ENCODE measurements at places on chromosomes 7 and 10.

DNA sequence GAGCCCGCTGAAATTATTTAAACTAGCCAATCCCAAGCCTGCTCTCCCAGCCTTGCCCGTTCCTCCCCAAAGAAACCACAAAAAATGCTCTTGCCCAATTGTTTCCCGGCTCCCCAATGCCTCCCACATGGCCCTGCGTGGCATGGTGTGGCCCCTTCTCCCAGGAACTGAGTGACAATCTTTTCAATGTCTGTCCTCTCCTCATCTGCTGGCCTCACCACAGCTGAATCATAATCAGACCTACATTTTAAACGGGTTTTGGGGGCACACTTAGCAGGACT lies 201.5 kb downstream of the PRPF18 start:
- DNase-seq: no peak

GRCh38 chr10:59944339-59944935 lies 38.1 kb upstream of the CCDC6 start:
- DNase-seq: no peak

DNA sequence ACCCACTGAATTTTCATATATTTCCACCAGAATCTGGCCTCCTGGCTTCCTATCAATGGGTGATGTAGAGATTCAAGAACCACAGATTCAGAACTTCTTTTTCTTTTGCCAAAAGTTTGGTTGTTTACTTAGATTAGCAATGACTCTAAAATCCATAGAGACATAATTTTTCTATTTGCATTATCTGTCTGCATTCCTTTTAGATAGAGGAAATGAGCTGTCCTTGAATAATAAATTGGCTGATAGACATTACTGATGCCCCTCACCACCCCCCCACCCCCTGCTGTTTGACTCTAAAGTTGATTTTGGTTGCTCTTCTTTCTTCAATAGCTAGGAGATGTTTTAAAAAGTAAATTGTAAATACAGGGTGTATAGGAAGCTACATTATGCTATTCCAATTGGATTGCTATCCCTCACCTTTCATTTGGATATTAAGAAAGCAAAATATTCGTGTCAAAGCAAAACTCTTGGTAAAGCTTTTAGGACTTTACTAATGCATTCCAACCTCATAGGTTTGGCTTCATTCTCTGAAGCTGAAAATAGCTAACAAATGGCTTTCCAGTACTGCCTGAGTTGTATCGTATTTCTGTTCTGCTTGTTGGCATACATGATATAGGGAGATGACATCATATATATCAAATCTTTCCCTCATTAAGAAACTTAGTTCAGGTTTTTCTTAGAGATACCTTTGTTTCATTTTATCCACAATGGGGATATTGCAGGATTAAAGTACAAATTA lies 606.0 kb downstream of the ARL4A start:
- no peak for DNase-seq

DNA sequence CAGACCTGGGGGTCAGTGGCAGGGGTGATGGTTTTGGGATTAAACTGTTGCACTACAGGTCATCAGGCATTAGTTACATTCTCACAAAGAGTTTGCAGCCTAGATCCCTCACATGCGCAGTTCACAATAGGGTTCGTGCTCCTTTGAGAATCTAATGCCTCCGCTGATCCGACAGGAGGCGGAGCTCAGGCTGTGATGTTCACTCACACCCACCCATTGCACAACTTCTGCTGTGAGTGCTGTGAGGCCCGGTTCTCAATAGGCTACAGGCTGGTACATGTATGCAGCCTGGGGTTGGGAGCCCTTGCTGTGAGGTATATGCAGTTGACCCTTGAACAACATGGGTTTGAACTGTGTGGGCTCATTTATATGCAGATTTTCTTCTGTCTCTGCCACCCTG lies 416.4 kb downstream of the GFRA1 start:
- DNase-seq: no peak

DNA sequence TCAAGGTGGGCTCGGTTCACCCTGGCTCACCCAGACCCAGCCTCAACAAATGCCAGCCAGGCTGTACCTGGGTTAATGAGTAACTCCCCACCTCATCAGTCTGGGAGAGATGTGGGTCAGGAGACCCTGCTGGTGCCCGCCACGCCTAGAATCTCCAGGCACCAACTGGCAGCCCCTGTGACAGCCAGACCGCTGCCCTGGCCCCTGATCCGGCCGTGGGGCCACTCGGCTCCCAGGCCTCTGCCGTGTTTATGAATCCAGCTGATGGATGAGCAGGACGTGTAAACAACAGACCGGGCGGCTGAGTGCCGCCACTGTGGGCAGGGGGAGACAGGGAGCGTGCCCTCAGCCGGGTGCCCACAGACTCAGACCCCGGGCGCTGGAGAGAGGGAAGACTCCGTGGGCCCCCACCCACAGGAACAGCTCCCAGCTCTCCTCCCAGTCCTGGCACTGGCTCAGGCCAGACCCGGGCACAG lies 34.0 kb upstream of the PDGFA start:
- no peak for DNase-seq

DNA sequence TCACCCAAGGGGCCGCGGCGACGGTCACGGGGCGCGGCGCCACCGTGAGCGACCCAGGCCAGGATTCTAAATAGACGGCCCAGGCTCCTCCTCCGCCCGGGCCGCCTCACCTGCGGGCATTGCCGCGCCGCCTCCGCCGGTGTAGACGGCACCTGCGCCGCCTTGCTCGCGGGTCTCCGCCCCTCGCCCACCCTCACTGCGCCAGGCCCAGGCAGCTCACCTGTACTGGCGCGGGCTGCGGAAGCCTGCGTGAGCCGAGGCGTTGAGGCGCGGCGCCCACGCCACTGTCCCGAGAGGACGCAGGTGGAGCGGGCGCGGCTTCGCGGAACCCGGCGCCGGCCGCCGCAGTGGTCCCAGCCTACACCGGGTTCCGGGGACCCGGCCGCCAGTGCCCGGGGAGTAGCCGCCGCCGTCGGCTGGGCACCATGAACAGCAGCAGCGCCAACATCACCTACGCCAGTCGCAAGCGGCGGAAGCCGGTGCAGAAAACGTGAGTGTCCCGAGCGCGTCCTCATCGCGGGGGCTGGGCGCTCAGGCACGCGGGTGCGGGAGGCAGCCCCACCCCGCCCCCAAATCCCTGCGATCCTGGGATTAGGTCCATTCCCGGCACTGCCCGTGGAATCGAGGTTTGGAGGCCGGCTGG lies 509 bp downstream of the AHR start:
- peak; percentile 53 for DNase-seq

- no peak for DNase-seq
Measured at GRCh38 chr7:128204455-128204854, 36.6 kb upstream of the LEP start.

GRCh38 chr10:55065185-55065584 lies 264.2 kb upstream of the PCDH15 start:
- no peak for DNase-seq

GRCh38 chr7:32137059-32137458 lies 66.9 kb upstream of the PDE1C start:
- DNase-seq: no peak

DNA sequence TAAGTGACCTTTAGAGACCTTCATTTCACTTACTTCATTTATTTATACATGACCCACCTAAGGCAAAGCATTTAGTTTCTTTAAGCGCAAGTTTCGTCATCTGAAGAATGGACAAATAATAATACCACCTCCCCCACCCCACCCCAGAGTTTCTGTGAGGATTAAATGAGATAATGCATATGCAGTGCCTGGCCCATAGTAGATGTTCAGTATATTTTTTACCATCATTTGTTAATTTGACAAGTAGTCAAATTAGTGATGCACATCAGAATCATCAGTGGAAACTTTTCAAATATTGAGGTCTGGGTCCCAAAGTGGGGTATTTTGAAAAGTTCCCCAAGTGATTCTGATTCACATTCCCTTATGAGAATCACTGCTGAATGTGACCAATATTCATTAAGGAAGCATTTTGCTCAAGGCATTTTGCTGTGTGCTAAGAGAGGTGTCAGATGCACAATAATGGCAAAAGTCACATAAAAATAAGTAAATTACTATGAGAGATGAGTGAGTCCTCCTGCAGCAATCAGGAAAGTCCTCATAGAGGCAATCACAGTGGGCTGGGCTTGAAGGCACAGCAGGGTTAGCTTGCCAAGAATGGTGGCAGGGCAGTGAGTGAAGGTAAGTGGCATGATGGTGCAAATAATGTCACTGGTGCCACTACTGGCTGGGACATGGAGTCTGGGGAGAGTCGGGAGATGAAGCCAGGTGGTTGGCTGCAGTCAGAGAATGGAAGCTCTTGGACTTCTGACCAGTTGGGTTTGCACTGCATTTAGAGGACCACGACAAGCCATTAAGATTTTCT lies 244.1 kb downstream of the PTEN start:
- DNase-seq: no peak

GRCh38 chr7:30699706-30700495 lies 17.6 kb upstream of the CRHR2 start:
- DNase-seq: no peak

DNA sequence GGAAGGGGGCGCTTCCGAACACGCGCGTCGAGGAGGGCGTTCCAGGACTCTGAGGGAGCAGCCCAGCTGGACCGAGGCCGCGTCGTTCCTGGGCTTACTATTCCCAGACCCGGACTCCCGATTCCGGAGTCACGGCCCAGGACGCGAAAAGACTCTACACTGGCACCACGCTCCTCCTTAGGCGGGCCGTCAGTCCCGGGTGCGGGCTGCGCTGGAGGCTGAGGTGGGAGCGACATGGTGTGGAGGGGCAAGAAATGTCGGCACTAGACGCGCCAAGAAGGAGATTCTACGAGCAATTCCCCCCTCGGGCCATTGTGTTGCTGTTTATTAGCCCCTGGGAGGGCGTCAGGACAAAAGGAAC lies 584 bp upstream of the RUNDC3B start:
- no peak for DNase-seq

- no peak for DNase-seq
Measured at GRCh38 chr10:91694170-91694794, 61.4 kb upstream of the PPP1R3C start.

- DNase-seq: no peak
Measured at GRCh38 chr7:113799896-113800295, 118.9 kb downstream of the PPP1R3A start.

GRCh38 chr7:132655131-132655727 lies 79.0 kb upstream of the PLXNA4 start:
- peak; percentile 38 for DNase-seq

DNA sequence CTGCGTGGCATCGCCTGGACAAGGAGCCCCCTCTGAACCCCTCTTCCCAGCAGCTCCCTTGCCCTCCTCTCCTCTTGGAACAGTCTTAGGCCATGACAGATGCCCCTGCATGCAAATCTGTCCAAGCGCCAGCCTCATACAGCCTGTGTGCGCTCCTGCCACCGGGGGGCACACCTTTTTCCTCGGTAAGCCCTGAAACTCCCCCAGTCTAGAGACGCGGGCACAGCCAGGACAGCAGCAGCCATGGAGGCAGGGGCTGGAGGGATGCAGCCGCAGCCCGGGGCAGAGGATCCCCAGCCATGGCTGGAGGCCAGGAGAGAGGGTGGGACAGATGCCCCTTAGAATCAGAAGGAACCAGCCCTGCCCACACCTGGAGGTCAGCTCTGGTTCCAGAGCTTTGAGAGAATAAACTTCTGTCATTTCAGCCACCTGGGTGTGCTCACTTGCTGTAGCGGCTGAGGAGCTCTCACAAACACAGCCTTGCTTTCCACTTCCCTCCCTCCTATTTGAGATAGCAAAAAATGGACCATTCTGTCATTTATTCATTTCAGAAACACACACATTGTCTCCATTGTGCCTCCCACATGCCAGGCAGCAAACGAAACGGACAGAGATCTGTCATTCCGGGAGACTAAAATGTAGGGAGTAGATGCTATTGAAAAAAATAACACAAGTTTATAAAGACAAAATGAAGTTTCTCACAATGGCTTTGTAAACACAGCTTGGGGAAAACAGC lies 241.5 kb downstream of the WDR37 start:
- DNase-seq: no peak

DNA sequence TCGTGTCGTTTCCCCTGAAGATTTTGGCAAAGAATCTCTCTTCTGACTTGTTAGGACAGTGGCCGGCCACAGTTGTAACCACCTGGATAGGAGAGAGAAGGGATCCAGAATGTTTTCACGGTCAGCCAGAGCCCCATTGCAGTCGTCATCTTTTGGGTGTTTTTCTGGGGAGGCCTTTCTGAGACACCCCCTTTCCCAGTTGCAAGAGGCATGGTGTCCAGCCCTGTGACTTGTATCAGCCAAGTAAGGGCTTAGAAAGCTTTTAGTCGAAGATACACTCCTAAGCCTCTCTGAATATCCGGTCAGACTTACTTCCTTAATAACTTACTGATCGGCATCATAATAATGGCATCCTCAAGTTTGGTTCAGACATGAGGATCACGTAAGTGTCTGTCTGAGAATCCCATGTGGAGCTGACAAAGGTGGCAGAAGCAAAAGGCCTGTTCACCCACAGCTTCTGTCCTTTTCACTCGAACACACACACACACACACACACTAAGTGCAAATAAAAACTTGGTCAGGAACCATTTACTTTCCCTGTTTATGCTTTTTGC lies 435.7 kb upstream of the GALNT17 start:
- DNase-seq: no peak

DNA sequence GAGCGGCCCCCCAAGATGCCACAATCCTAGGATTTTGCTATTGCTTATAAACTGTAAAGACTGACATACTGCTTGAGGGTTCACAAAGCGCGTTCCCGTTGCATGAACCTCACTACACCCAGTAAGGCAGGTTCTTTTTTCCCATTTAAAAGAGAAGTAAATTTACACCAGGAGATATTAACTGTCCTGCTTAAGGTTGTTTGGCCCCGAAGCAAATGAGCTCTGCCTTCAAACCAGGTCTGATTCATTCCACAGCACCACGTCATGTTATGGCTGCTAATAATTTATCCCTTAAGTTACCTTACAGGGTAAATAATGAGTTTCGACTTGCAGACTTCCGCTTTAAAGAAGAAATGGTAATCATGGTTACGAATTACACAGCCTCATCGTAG lies 559 bp upstream of the FKBP14 start:
- peak; percentile 11 for DNase-seq

DNA sequence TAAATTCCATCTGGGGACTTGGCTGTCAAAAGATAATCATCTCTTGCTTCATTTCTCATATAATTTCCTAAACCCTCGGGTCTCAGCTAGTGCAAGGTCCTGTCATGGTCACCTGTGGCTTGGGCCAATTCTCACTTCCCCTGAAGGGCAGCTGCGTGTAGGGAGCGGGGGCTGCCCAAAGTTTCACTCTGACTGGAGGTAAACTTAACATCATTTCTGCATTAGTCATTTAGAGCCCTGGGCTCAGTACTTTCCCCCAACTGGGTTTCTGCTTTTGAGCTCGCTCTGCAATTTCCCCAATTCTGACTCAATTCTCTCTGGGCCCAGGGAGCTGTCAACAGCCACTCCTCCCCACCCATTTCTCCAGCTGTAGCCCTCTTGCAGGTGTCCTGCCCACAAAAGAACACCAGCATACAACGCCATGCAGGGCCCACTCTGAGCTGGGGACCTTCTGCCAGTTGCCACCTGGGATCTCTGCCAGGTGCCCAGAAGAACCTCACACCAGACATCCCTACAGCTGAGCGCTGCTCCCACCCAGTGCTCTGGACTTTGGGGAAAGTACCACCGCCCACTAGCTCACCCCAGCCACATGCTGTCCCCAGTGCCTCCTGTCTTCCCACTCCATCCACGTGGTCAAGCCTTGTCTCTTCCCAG lies 37.9 kb downstream of the VOPP1 start:
- DNase-seq: peak; percentile 68
